CD4-positive, alpha-beta T cell (primary cell): ENCODE measurements at places on chromosomes 11 and 22.

DNA sequence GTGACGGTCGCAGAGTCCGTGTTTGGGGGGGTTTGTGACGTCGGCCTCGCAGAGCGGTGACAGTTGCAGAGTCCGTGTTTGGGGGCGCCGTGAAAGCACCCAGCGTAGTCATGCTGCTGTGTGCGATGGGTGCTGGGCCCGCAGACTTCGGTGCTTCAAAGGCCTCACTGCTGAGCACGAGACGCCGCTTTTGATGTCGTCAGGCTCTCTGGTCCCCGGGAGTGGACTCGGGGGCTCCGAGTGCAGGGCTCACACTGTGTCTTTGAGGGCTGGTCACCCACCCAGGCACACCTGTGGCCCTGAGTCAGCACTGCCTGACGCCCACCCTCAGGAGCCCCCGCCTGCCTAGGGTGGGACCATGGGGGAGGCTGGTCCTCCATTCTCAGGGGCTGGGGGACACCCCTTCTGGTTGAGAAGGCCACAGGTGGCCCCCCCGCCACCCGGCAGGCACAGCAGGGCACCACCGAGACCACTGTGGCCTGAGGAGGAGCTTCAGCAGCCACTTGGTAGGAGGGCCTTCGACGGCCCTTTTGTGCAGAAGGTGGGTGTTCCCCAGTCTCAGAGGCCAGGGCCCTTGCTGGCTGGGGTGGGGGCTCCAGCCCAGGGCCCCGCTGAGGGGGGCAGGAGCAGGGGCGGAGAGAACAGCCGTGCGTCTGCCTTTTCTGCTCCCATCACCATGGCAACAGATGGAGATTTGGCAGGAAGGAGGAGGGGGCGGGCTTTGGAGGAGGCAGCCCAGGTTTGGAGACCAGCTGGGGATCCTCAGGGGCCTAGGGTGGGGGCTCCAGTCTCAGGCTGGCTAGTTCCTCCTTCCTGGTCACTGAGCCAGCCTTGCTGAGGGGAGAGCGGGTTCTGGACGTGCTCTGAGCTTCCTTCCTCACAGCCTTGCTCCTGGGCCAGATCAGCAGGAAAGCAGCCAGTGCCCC, 20.9 kb downstream of the BRSK2 start:
- no peak for DNase-seq

DNA sequence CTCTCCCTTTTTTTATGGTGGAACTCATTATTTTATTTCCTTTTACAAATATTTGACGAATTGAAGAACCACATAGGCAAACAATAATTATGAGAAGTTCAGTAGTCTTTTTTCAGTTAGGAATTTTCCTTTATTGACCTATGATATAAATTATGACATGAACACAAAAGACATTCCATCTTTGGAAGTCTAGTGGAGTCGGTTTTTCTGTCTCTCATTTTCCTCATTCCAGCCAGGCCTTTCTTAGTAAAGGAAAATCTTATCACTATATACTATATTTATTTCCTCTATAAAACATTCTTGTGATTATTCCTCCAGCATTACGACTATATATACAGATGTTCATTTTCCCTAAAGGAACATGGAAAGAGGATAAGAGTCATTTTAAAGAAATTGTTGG, 1046.1 kb downstream of the DLG2 start:
- no peak for DNase-seq

GRCh38 chr11:45968901-45969300, 46.4 kb downstream of the LARGE2 start:
- no peak for DNase-seq

GRCh38 chr22:17742527-17742902, 31.8 kb downstream of the BID start:
- peak; percentile 55 for DNase-seq

DNA sequence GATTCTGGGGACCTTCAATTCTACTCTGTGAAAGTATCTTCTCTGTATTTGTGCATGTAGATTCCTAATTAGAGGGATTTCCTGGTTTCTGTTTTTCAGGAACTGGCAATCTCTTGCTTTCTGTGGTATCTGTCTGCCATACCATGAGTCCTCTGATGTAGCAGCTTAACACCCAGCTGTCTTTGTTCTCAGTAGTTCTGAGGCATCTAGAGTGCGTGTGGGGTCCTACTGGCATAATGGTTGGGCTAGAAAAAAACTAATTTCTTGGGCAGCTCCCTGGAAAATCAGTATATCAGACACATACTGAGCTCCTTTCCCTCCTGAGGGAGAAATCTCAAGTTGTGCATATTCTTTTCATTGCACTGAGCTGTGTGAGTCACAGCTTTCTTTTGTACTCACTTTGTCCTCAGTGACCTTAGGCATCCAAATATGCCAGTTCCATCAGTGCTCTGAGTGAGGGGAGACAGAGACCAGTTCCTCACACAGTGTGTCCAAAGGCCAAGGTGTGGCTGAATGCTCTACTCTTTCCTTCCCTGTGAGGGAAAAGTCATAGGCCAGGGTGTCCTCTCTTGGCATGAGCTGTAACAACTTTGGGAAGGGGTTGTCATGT, 35.5 kb upstream of the SLC22A24 start:
- no peak for DNase-seq

DNA sequence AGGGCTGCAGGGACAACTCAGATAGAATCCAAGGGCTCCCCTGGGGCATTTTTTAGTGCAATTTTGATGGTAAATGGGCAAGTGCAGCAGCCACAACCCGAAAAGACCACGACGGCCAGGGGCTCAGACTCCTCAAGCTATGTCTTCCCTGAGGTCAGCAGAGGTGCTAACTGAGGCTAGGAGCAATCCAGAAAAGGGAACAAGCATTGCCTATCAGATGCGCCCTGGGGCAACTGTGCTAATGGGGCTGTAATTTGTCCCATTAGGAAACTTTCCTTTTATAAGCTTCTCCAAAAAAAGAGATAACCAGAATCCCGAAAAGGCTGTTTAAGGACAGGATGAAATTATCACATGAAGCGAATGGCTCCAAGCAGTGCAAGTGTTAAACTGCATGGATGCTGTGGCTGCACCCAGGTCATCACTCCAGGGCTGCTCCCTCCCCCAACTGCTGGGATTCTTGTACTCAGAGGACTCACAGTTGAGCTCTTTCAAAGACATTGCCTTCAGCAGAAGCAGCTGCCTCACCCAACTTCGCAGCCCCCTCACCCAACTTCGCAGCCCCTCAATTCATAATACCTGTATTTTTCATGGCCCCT, 2.8 kb upstream of the CD3E start:
- DNase-seq: no peak

DNA sequence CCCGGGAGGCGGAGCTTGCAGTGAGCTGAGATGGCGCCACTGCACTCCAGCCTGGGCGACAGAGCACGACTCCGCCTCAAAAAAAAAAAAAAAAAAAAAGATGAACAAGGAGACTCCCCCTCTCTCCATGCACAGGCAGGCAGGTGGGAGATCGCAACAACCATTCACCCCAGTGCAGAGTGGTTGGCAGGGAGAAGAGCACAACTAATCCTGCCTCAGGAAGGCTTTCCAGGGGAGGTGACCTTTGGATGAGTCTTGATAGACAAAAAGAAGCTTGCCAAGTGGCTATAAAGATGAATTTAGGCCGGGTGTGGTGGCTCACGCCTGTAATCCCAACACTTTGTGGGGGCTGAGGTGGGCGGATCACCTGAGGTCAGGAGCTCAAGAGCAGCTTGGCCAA, 30.0 kb downstream of the FLRT1 start:
- no peak for DNase-seq

DNA sequence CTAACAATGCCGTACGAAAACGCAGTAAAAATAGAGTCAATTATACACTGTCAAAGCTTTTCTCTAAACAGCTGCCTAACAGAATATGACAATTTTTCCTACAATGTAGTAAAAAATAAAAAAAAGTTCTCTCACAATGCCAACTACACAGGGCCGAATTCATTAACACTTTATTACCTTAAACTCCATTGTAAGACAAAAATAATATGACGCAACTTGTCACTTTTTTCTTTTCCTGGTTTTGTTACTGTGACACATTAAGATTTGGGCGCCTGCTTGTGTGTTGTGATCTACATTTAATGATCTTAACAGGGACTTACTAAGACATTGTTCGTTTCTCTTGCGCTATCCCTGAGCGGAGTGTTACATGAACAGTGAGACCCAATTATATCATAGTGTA, 204.1 kb downstream of the INSC start:
- no peak for DNase-seq

GRCh38 chr11:122394313-122394712, 261.2 kb upstream of the UBASH3B start:
- DNase-seq: no peak

GRCh38 chr22:37234736-37235711, 9.0 kb downstream of the RAC2 start:
- DNase-seq: no peak

- peak; percentile 74 for DNase-seq
Measured at GRCh38 chr11:35083431-35084238, 55.3 kb upstream of the CD44 start.

DNA sequence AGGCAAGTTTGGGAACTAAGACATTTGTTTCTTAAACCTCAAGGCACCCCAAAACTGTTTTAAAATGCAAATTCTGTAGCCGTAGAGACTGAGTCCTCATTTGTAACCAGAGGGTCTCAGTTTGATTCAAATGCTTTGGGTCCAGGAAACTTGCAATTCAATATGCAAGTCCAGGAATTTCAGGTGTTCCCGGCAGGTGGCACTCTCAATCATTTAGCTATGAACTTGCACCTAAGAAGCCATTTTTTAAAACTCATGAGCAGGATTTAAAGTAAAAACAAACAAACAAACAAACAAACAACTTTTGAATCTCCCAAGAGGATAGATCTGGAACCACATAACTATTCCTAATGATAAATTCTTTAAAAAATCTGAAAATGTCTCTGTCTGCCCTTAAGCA, 8.7 kb upstream of the ABTB2 start:
- DNase-seq: peak; percentile 8
